ENCODE measurements at places on chromosomes 3 and 15.

GRCh38 chr3:141442446-141442845, 44.4 kb upstream of the RASA2 start:
- DNase-seq, result no peak

GRCh38 chr15:39596358-39597051, 15.6 kb downstream of the THBS1 start:
- DNase-seq, result no peak

GRCh38 chr15:85462029-85462428, 81.6 kb downstream of the AKAP13 start:
- no peak for DNase-seq

DNA sequence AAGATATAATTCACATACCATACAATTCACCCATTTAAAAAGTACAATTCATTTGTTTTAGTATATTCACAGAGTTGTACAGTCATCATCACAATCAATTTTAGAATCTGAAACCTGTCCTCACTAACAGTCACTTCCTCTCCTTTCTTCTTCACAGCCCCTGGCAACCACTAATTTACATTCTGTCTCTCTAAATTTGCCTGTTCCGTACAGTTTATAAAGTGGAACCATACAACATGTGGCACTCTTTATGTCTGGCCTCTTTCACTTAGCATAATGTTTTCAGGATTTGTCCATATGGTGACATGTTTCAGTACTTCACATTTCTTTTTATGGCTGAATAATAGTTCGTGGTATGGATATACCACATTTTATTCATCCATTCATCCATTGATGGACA, 22.7 kb downstream of the ERICH6 start:
- DNase-seq, result peak; percentile 54

DNA sequence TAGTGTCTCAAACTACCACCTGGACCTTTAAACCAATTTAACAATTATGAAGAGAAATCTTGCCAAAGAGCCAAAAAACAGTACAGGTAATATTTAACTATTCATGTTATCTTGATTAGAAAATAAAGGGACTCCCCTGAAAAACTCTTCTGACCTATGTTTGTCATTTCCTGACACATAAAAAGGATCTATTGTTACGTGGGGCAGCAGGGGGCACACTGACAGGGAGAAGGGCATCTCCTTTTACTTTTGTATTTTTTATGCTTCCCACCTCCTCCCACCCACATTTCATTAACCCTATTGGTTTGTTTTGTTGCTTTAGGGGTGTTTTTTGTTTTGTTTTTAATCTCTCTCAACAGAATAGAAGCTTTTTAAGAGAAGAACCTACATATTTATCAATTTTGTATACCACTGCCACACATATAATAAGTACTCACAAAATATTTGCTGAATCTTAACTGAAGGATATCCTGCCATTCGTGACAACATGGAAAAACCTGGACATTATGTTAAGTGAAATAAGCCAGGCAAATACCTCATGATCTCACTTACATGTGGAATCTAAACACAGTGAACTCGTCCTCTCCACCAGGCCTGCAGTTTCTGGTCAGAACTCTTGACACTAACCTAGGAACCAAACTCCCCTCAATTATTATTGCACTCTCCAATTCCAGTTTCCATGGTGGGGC, 17.7 kb downstream of the STAG1 start:
- DNase-seq, result peak; percentile 11

GRCh38 chr3:193791041-193792032, 198.3 kb downstream of the OPA1 start:
- no peak for DNase-seq

GRCh38 chr3:31635545-31635944, 102.8 kb downstream of the STT3B start:
- DNase-seq, result no peak

DNA sequence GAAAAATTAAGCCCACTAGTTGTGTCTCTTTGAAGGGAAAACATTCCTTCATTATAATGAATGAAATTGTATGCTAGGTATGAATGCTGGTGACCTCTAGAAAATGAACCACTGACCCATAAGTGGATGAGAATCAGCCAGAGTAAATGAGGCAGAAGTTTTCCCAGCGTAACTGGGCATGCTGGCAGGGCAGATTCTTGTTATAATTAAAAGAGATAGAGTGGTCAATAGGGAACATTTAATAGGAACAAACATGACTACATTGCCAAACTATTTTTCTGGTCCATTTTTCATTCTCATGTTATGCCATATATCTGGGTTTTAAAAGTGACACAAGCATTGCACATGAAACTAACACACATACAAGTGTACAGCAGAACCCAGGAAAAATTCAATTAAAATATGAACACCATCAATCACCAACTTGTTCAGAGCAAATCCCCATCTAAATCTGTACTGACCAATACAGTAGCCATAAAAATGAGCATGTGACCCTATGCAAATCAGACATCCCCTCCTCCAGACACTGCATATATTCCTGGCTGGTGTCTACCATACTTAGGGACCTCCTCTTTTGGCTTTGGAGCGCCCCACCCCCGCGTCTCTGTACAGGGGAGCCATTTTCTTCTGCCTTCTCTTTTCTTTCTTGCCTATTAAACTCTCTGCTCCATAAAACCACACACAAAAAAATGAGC, 4.0 kb downstream of the CLRN1 start:
- DNase-seq, result no peak

- DNase-seq, result no peak
Measured at GRCh38 chr15:52093539-52094510, 18.8 kb downstream of the BCL2L10 start.

- DNase-seq, result no peak
Measured at GRCh38 chr3:13066834-13067233, 6.4 kb downstream of the IQSEC1 start.

- DNase-seq, result no peak
Measured at GRCh38 chr3:94292151-94292550, 229.3 kb downstream of the NSUN3 start.

DNA sequence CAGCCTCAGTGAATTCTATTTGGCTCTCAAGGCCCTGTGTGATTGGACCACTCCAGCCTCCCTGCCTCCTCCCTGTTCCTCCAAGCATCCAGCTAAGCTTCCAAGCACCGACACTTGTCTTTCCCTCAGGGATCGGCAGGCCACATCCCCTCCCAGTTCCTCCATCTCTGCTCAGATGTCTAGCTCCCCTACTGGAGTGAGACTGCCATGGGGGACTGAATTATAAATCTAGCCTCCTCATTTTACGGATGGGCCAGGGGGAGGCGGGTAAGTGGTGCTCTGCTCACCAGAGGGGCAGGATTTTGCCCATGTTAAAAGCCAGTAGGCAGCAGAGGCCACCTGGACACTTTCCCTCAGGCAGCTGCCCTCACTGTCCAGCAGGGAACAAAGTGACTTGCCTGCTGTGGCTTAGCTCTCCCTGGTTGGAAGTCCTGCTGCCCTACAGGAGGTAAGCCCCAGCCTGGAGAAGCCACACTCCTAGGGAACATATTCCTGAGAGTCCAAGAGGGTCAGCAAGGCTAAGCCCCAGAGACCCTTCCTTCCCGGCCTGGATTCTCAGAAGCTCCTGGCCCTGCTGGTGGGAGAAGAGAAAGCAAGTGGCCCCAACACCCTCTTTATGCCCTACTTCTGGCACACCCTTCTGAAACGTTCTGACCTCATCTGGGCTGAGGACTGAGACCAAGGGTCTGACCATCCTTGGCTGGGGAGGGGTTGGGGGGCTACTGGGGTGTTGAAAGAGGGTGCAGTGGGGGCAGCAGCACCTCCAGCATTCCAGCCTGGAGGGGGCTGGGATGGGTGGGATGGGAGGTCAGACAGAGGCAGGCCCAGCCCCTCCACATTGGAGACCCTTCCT, 9.1 kb upstream of the HHATL start:
- no peak for DNase-seq

All from germinal center (tissue), 1 donor.